HT-29 (cell line): ENCODE measurements at places on chromosomes 6 and 20. TPM values are rescaled to one million over a fixed set of nuclear protein-coding genes. Genes with fewer than 3 reads are reported as not detected.

ZNF343 gene
- 1.2 and 5.0 TPM in 2 replicates for total RNA-seq

DNA sequence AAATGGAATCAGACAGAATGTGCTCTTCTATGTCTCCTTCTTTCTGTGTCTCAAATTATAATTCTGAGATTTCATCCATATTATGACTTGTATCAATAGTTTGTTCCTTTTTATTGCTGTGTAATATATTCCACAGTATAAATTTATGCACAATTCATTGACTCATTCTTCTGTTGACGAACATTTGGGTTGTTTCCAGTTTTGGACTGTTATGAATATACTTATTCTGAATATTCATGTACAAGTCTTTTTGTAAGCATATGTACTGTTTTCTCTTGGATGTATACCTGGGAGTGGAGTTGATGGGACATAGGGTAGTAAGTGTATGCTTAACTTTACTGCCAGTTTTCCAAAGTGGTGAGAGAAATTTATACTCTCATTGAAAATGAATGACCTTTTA is 28.1 kb upstream of the TRAF3IP2 start:
- DNase-seq, result no peak

DNA sequence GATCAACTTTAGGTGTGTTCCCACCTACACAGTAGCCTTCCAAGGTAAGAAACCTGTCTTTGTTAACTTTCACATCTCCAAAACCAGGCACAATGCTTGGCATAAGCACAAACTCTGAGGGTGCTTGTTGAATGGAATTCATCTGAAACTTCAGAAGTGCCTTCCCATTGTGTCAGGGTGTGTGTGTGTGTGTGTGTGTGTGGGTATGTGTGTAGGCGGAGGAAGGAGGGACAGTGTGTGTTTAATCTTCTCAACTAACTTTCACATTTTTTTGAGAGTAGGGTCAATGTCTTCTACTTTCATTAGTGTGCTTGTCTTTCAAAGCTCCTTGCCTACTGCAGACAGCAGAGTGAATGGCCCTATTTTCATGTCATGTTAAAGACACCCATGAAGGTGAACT is 45.6 kb downstream of the PDE7B start:
- no peak for DNase-seq

DNA sequence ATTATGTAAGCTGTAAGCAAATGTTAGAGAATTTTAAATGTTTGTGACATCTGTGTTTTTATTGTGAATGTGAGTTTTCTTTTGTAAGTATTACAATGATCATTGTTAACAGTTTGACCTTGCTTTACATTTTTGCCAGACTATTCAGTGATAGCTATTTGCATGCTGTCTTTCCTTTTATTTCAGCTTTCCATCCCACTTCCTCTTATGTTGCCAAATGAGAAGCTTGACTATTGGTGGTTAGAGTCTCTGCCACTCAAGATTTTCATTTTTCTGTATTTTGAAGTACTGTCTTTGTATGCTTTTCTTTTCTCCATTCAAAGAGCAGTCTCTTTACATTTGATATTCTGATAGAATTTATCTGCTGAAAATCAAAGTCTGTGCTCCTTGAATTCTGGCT is 104.1 kb downstream of the PRIM2 start:
- DNase-seq, result no peak

CPNE5 gene
- 0.10 TPM in 1 of 2 replicates, not detected in the other for total RNA-seq

TCFL5 gene
- total RNA-seq, result 16.1 and 17.1 TPM in 2 replicates

DNA sequence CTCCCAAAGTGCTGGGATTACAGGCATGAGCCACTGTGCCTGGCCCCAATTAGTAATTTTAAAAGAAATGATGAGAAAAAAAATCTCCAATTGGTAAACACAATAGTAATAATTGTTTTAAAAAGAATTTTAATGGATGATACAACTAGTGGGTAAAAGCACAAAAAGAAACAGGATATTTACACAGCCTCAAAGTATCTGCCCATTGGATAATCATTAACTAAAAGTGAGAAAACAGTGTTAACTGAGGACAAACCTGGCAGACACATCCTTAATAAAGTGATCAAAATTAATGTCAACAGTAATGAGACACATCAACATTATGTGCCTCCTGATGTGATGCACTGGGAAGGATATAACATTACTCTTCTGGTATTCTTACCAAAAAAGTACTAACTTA is 24.5 kb downstream of the DTNBP1 start:
- no peak for DNase-seq
